ENCODE measurements at places on chromosomes 12 and 14. TPM values are rescaled to one million over a fixed set of nuclear protein-coding genes. Genes with fewer than 3 reads are reported as not detected.

DNA sequence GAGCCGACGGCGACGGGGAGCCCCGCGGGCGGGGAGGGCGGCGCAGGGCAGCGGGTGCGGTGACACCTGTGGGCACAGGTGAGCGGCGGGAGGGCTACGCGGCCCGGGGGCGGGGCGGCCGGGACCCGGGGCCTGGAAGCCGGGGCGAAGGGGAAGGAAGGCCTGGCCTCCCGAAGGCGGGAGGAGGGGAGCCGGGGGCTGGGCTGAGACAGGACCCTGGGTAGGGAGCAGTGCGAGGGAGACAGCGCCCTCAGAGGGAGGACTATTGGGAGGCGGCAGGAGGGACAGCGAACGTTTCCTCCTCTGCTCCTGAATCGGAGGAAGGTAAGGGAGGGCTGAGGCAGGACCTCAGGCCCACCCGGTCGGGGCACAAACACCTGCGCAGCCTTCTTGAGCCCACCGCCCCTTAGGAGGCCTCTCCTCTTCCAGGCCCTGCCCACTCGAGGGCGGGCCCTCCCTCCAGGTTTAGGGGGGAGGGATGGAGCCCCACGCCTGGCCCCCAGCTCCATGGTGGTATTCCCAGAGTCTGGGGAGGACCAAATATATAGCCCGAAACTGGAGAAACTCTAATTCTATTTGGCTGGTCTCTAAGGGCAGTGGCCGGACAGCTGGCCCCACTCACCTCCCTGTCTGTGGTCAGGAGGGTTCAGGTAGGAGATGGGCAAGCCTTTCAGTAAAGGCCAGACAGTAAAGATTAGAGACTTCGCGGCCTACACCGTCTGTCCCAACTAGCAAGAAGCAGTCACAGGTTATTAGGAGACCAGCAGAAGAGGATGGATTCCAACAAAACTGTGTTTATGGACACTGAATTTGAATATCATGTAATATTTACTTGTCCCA, 509 bp downstream of the PLEKHG6 start:
- DNase-seq: no peak

DNA sequence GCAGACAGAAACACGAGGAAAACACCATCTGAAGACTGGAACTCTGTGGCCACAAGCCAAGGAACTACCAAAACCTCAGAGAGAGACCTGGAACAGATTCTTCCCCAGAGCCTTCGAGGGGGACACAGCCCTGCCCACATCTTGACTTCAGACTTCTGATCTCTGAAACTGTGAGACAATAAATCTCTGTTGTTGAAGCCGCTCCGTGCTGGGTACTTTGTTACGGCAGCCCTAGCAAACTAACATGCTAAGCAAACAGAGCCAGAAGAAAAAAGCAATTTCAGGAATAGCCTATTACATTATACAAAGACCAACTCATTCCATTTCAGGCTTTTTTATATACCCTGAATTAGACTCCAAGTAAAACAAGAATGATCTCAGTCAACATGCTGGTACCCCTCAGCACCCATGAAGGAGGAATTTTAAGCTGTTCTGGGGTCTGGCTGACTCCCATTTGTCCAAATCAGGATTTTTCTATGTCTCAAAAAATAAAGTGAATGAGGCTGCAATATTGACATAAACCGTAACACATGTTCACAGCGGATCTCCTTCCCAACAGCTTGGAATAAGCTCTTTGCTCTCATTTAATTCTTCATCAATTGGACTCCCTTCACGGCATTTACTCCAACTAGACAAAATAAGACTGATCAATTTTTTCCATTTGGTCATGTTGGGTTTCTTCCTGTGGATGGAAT, 190.1 kb downstream of the FOXN3 start:
- DNase-seq: no peak

- DNase-seq: no peak
Measured at GRCh38 chr12:73950507-73950906, 587.1 kb upstream of the ATXN7L3B start.

- no peak for DNase-seq
Measured at GRCh38 chr12:115451780-115452736, 768.1 kb upstream of the TBX3 start.

DNA sequence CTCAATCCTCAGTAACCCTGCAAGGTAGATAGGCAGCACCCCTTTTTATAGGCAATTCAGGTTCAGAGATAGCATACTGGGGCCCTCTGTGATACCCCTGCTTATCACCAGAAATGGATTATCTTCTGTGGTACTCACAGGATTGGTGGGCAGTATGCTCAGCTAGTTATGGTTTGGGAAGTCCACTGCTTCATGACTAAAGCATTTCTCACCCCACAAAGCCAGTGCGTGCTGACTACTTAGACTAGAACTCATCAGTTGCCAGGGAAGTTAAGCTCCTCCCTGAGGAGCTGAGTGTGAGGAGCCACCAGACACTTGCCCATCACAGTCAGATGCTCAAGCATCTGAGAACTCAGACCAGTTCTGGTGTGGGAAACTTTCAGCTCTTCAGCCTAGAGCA, 76.3 kb downstream of the SCAF11 start:
- DNase-seq: no peak

DNA sequence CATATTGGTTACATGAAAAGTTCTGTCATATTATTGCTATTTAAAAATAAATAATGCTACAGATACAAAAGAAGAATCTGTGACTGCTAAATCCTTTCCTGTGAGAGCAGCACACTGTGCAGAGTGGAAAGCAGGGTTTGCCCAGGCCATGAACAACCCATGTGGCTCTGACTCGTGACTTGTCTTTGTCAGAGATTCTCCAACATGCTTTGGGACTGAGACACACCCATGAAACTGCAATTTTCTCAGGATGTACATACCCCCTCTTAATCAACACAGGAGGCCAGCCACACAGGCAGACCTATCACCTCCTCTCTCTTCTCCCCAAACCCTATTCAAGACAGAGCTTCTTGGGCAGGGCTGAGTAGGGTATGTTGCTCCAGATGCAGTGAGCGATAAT, 96.8 kb upstream of the NTF3 start:
- no peak for DNase-seq

GRCh38 chr12:6157482-6157881, 33.0 kb upstream of the VWF start:
- no peak for DNase-seq

- DNase-seq: no peak
Measured at GRCh38 chr12:72647139-72647538, 375.0 kb downstream of the TRHDE start.

DNA sequence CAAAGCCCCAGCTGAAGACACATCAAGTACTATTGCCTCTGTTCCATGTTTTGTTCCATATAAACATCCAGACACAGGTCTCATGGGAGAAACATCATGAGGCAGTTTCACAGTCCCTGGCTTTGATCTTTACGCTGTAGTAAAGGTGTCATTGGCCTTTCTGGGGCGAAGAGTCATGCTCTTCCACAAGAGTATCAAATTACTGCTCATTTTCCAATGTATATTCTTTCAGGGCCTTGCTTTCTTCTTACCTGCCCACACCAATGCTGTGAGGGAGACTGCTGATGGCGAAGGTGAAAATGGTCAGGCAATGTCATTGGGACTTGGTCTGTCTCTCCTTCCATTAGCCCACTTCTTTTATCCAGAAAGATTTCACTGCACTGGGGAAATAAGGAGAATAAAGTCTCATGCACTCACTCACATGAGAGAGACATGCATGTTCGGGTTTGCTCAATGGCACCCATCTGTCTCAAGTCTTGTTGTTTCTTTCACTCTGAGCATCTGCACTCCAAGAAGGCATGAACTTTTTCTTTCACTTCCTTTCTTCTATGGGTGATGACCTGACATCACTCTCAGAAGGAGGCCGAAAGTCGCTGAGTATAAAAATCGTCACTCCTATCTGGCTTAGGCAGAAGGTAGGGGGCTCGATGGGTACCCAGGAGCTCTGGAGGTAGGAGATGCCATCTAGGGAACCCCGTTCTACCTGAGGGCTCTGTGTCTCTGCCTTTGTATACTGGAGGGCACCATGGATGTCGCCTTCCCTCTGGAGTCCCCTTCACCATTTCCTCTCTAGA, 1.3 kb upstream of the JDP2 start:
- no peak for DNase-seq

DNA sequence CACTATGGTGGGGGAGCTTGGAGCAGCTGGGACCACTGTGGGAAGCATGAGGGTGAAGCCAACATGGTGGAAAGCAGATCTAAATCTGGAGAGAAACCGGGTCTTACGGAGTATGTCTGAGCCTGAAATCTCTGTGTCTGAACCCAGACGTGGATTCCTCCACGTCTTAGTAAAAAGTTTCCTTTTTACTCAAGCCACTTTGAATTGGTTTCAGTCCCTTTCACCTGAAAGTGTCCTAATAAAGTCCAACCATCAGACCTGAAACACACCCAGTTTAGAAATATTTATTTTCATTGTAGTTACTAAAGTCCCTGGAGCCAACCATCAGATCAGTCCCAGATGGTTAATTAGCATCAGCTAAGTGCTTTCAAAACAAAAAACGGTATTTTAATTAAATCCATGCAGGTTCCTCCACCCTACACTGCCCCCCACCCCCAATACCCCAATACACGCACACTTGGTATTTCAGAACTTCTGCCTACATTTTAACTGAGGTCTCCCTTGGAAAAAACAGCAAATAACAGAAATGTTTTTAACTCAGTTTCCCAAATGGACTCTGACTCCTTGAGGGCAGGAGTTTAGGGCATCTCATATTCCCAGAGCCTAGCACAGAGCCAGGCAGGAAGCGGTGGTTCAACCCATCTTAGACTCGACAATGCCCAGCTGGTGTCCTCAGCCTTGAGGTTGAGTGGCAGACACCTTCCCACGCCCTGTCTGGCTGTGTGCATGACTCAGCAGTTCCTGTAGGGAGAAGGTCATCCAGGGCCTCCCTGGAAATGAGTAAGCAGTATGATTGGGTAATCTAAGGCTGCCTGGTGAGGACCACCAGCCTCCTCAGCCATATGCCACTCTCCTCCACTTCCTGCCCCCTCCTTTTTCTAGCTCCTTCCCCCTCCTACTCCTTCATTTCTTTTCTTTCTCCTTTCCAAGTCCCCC, 175.8 kb downstream of the TTC8 start:
- DNase-seq: no peak

- DNase-seq: no peak
Measured at GRCh38 chr12:77847680-77848431, 17.2 kb downstream of the NAV3 start.

GRCh38 chr12:90124914-90125313, 416.3 kb upstream of the ATP2B1 start:
- no peak for DNase-seq

- DNase-seq: no peak
Measured at GRCh38 chr12:92070864-92071445, 74.7 kb downstream of the BTG1 start.

GRCh38 chr12:78236264-78236663, 405.6 kb downstream of the NAV3 start:
- DNase-seq: no peak

- DNase-seq: no peak
Measured at GRCh38 chr12:88726806-88727720, 146.8 kb upstream of the KITLG start.

- no peak for DNase-seq
Measured at GRCh38 chr12:6724409-6724797, 557 bp downstream of the COPS7A start.

DNA sequence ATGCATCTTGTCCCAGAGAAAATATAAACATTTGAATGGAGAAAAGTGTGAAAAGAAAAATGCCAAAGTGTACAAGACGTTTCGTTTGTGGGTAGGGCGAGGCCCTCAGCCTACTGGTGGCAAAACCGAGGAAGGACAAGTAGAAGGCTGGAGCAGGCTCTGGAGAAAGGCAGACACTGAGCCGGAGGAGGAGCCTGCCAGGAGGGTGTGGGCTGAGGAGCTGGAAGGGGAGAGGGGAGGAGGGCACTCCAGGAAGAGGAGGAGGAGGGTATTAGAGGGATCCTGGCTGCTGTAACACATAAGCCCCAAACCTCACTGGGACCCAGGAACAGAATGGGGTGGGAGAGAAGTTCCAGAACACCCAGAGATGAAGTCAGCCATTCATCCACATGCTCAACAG, 47.7 kb downstream of the CLMN start:
- DNase-seq: no peak

DNA sequence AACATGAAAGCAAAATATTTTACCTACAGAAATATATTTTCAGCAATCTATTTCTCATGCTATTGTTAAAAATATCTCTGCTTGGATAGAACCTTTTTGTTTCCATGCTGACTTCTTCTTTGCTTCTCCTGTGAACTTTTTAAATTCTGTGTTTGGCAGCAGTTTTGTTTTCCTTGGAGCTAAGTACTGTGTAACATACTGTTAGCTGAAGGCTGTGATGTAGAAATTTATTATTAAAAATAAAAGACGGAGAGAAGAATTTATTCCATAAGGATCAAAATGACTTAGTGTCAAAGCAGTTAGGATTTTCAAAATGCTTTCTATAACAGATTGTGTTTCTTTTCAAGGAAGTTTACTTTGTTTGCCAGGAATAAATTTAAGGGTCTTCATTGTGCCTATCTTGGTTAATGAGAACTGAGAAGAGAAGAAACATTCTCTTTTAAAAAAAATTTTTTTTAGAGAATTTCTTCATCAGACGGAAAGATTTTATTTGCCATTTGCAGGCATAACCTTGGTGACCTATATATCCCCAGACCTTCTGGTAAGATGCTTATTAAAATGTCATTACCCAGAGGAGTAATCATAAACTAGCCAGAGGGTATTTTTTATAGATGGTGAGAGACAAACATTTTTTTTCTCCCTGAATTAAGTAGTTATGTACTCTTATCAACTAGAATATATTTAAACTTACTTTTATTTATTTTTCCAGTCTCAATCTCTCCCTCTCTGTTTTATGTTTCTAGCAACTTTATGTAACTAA, 147.1 kb upstream of the SLCO1C1 start:
- DNase-seq: no peak

Gene TMCC3
- 4.4 TPM for total RNA-seq

Gene KIF26A
- 14.1 TPM for total RNA-seq

Gene PLCZ1
- not detected for total RNA-seq
